H4 (cell line): ENCODE measurements at places on chromosomes 3 and 15. TPM values are rescaled to one million over a fixed set of nuclear protein-coding genes. Genes with fewer than 3 reads are reported as not detected.

XYLB gene
- total RNA-seq, result 0.08 and 1.3 TPM in 2 replicates

SLC12A1 gene
- not detected in 2 replicates for total RNA-seq

PLCL2 gene
- 5.8 and 5.9 TPM in 2 replicates for total RNA-seq

FOXL2 gene
- 0.06 and 0.14 TPM in 2 replicates for total RNA-seq

PPP1R14D gene
- not detected in 2 replicates for total RNA-seq

IGSF11 gene
- total RNA-seq, result 0.18 and 0.45 TPM in 2 replicates

GOLGA8T gene
- not detected in 2 replicates for total RNA-seq

RARRES1 gene
- not detected in 2 replicates for total RNA-seq

ITPKA gene
- total RNA-seq, result 1.1 and 4.1 TPM in 2 replicates

ATP13A4 gene
- 0.02 TPM in 1 of 2 replicates, not detected in the other for total RNA-seq

IQCH gene
- 0.43 and 1.4 TPM in 2 replicates for total RNA-seq

TMEM87A gene
- total RNA-seq, result 46.7 and 52.1 TPM in 2 replicates

LRRC31 gene
- total RNA-seq, result not detected in 2 replicates

MANF gene
- 135 and 150 TPM in 2 replicates for total RNA-seq

IMPG2 gene
- 0.06 and 0.08 TPM in 2 replicates for total RNA-seq

CYP1A1 gene
- total RNA-seq, result 0.33 and 2.3 TPM in 2 replicates

CCR9 gene
- total RNA-seq, result not detected in 2 replicates

RARB gene
- 0.90 and 1.0 TPM in 2 replicates for total RNA-seq

SLC35G2 gene
- 6.3 and 8.0 TPM in 2 replicates for total RNA-seq

P2RY14 gene
- not detected in 2 replicates for total RNA-seq

PLA1A gene
- 0.04 and 0.18 TPM in 2 replicates for total RNA-seq

PLSCR4 gene
- 15.0 and 19.5 TPM in 2 replicates for total RNA-seq

GADL1 gene
- total RNA-seq, result not detected in 2 replicates

KCNAB1 gene
- 0.10 and 0.33 TPM in 2 replicates for total RNA-seq

MME gene
- total RNA-seq, result 8.4 and 16.0 TPM in 2 replicates

DAPK2 gene
- 0.16 and 0.39 TPM in 2 replicates for total RNA-seq

CLDN1 gene
- 0.12 and 0.14 TPM in 2 replicates for total RNA-seq

ZNF620 gene
- total RNA-seq, result 0.66 TPM in 1 of 2 replicates, not detected in the other

CNTN4 gene
- 2.3 and 3.3 TPM in 2 replicates for total RNA-seq

NR1I2 gene
- not detected in 2 replicates for total RNA-seq

SERINC4 gene
- total RNA-seq, result not detected in 2 replicates

BCHE gene
- total RNA-seq, result 48.5 and 56.3 TPM in 2 replicates

GPR171 gene
- total RNA-seq, result not detected in 2 replicates

CAMK2N2 gene
- 0.47 and 1.6 TPM in 2 replicates for total RNA-seq

TMA7 gene
- total RNA-seq, result 502 and 627 TPM in 2 replicates

DTWD1 gene
- total RNA-seq, result 20.6 and 35.3 TPM in 2 replicates

DGKG gene
- 18.4 and 26.1 TPM in 2 replicates for total RNA-seq

LRRC3B gene
- total RNA-seq, result not detected in 2 replicates
